Fibroblast of lung (primary cell): ENCODE measurements at places on chromosomes 6 and 20. TPM values are rescaled to one million over a fixed set of nuclear protein-coding genes. Genes with fewer than 3 reads are reported as not detected.
A peak's percentile ranks its signal among the peaks of the same experiment; 100 is the strongest.

DNA sequence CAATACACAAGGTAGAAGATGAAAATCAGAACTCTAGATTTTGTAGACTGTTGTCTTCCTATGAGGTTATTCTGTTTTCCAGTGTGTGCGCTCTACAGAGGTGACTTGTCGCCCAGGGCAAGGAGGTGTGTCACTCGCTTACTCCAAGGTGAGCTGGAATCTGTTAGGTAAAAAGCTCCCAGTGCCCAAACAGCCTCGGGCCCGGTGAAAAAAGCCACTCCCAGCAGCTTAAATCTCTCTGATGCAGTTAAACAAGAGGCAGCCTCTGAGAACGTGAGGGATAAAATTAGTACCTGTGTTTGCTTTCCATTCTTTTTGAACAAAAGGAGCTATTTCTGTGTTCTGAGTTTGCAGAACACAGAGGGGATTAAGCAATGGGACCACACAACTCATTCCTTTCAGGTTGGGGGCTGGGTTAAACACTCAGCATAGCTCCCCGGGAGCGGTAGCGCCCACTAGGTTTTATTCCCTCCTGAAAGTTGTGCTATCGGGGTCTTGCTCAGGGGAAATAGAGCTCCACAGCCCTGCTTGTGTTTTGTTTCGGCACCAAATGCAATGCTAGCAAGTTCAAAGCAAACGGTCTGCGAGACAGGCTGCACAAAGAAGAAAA is 181.2 kb downstream of the FOXA2 start:
- DNase-seq: no peak

GRCh38 chr20:61932199-61932592 is 133.5 kb downstream of the TAF4 start:
- DNase-seq: no peak

DNA sequence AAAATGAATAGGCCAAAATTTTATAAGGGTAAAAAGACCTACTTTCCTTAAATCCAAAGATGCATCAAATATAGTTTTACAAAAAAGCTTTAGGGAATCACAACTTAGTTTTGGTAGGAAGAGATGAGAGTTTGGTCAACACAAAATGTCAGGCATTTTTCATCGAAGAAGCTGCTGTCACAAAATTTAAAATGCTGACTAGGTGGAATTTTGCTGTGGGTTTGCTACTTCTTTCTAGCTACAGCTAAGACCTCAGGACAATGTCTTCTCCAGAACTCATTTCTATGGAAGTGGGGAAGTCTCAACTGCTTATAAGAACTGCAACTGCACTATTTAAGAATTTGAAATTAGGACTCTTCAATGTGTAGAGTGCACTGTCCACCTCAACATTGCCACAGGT is 351.1 kb downstream of the HAO1 start:
- no peak for DNase-seq

GRCh38 chr20:49481116-49481515 is 1.4 kb downstream of the KCNB1 start:
- no peak for DNase-seq

DNA sequence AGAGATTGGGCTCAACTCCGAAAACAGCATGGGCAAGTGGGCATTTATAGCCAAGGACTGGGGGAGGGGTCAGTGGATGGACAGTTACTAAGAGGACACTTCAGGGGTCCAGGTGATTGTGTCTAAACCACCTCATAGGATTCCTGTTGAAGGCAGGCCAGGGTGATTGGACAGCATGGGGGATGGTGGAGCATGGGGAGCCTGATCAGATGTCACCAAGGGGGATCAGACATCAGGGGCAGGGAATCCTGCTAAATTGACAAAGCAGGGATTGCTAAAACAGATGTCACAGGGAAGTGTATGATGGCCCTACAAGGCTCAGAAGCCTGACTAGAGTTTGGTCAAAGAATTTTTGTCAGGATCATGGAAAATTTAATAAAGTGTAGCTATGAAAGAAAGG is 2.4 kb upstream of the PYGB start:
- no peak for DNase-seq

- peak; percentile 79 for DNase-seq
Observed at GRCh38 chr6:45432977-45433376, 55.2 kb upstream of the SUPT3H start.

- peak; percentile 39 for DNase-seq
Observed at GRCh38 chr20:61436283-61436666, 184.2 kb downstream of the CDH4 start.

DNA sequence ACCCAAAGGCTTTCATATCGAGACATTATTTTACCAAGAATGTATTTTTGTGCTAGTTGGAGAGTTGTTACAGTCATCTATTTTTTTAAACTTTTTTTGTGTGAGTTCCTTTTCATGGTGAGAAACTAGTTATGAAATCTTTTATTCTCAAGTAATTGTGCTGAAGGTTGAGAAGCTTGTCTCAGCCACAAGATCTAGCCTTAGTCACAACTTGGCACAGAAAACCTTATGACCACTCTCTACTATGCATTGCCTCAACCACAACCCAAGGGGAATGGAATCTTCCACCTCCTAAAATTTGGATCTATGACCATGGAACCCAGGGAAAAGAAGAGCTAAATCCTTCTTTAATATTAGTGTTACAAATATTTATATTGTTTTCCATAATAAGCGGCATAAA is 58.5 kb downstream of the HS3ST5 start:
- DNase-seq: peak; percentile 3

The VSTM2L gene
- total RNA-seq: 1.5 and 1.7 TPM in 2 replicates

The ZBP1 gene
- total RNA-seq: not detected in 2 replicates

The FOXS1 gene
- under 0.01 TPM in 1 of 2 replicates, not detected in the other for total RNA-seq

The EDN1 gene
- 0.17 and 0.26 TPM in 2 replicates for total RNA-seq

The OR2J3 gene
- total RNA-seq: not detected in 2 replicates
